Renal pelvis (tissue), 12 donors: ENCODE measurements at places on chromosomes 13 and 19.

- DNase-seq: no peak
These were observed 1430.9 kb upstream of the MIR17HG start for GRCh38 chr13:89916551-89916950.

DNA sequence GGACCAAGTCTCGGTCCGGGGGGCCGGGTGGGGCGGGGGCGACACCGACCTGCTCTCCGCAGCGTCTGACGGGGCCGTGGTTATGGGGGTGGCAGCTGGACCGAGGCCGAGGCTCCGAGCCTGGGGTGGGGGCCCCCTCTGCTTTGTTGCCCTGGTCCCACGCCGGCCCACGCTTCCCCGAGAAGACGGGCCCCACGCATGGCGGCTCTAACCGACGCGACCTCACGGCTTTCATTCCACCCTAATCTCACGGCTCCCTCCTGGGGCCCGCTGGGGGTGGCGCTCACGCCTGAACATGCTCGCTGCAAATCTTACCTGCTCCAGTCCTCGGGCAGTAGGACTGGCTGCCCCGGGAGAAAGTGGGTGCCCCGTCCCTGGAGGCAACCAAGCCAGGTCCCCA is 14.8 kb upstream of the MISP start:
- DNase-seq: no peak

GRCh38 chr13:103349211-103349980 is 283.2 kb upstream of the SLC10A2 start:
- DNase-seq: no peak

GRCh38 chr13:76991432-76991795 is 467 bp upstream of the CLN5 start:
- DNase-seq: no peak

GRCh38 chr13:104936304-104936703 is 1599.2 kb downstream of the EFNB2 start:
- DNase-seq: no peak

DNA sequence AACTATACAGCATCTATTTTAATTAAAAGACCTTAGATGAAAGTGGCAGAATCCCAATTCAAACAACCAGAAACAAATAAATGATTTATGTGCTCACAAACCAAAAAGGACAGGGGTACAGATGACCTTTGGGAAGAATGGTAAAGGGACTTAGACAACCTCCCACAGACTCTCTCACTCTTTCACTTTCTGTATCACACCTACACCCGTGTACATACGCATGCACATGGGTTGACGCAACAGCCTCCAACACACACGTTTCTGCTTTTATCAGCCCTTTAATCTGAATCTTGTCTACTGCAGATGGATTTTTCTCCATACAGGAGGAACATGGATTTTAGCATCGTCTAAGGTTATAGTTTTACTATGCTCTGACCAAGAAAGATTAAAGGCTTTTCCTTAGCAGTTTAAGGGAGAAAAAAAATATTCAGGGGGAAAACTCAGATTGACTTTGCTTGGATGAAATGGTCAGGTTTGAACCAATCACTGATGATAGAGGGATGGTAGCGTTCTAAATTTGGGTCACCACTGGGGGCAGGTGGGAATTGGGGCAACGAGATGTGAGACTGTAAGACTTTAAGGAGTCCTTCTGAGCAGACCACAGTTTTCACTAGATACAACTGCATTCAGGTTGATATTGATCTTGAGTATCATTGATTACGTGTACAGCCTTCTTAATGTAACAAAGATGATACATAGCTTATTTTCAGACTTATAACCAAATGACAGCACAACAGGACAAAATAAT is 166.1 kb downstream of the ITGBL1 start:
- DNase-seq: no peak

DNA sequence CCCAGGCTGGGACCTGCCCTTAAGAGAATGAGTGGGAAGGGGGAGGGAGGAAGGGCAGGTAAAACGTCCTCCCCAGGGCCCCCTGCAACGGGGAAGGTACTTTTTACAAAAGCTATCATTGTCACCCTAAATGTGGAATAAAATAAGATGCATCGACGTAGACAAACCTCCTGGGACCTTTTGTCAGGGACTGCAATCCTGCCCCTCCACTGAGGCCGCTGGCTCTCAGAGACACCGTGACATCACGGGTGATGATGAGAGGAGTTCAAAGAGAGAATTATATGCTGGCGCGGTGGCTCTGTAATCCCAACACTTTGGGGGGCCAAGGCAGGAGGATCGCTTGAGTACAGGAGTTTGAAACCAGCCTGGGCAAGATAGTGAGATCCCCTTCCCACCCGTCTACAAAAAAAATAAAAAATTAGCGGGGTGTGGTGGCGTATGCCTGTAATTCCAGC is 1.8 kb upstream of the MYBPC2 start:
- no peak for DNase-seq

DNA sequence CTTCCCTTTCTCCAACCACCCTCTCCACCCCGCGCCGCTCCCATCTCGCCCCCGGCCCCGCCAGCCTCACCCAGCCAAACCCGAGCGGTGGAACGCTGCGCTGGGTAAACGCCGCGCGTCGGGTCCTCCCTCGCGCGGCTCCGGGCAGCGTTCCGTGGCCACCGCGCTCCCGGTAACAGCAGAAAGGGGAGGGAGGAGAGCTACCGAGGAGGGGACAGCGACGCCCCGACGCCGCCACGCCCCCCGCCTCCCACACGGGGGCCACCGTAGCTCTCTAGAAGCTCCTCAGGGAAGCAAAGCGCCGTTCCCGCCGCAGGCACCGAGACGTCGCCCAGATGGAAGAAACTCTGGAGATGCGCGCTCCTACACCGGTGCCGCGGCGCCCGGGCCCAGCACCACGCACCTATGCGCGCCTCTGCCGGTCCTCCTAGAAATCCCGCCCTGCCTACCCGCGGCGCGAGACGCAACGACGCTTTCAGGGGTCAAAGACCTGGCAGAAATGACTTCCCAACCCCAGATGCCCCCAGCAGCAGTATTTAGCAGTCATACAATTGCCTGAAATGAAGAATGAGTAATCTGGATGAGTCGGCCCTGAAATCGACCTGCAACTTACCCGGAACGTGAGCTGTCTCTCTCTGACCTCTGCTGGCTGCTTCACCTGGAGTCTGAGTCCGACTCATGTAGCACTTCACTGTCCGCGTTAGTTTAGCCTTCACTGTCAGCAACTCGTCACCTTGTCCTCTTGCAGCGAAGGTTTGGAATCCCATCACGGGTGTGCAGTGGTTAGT is at the start of gene RUBCNL:
Gene RUBCNL (minus strand): TSS at position 189 of the 788 bp plus-strand sequence. CDS start 14,777 bp downstream, outside the sequence.
- no peak for DNase-seq

DNA sequence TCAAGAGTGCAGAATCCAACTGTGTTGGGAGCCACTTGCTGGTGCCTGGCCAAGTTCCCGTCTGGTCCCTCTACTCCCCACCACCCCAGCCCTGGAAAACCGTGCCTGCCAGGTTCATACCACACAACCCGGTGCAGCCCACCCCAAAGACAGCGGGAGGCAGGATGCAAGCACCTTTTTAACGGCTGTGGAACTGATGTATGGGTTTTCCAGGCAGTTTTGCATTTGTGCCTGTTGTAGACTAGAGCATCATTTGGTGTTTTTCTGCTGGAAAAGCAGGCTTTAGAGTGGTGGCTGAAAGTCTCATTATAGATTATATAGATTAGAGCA is 13.5 kb downstream of the TFDP1 start:
- no peak for DNase-seq

- DNase-seq: no peak
These were observed 219.9 kb downstream of the COG6 start for GRCh38 chr13:39875111-39875987.

DNA sequence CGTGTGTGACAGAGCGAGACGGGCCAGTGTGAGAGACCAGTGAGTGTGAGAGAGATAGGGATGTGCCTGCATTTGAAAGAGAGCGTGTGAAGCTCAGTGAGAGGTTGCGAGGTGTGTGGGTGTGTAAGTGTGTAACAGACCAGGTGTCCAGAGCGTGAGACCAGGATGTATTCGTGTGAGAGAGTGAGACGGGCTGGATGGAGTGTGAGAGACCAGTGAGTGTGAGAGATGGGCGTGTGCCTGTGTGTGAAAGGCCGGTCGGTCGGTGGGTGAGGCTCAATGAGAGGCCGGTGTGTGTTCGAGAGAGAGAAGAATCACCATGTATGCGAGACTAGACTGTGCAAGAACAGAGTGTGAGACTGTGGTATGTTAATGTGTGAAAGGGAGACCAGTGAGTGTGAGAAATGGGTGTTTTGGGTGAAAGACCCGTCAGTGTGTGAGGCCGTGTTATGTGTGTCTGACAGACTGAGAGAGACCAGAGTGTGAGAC is 679 bp downstream of the ZNF471 start:
- DNase-seq: no peak

DNA sequence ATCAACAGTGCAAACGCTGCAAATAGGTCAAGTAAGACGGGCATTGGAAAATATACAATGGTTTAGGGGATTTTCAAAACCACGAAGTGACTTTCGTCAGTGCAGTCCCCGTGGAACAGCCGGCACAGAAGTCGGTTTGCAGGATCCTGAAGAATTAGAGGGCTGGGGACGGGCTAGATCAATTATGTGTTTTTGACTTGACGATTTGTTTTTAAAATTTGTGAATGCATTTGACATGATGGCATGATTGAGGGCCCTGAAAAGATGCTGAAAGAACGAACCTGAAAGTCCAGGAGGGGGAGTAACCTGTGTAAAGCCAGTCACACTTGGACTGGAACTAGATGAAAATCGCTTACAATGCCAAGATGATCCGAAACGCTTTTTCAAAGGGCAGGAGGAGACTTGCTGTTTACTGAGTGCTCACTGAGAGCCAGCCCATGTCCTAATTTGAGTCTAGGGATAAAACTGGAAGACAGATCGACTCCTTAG is 8.9 kb upstream of the DGKH start:
- DNase-seq: no peak

DNA sequence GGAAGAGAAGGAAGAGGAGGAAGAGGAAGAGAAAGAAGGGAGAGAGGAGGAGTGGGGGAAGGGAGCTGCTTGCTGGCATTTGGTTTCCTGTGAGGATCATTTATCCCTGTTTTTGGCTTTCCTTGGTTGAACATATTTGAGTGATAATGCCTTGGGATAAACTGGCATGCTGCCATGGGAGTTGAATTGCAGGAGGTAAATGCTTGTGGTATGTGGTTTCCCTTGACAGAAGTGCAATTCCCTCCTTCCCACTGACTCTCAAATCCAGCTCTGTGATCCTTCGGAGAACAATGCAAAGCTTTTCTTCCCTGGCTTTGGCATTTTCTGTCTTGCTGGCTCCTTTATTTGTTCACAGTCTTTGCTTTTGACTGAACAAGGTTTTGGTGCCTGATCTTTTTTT is 27.2 kb upstream of the CBY2 start:
- peak; percentile 29 for DNase-seq

DNA sequence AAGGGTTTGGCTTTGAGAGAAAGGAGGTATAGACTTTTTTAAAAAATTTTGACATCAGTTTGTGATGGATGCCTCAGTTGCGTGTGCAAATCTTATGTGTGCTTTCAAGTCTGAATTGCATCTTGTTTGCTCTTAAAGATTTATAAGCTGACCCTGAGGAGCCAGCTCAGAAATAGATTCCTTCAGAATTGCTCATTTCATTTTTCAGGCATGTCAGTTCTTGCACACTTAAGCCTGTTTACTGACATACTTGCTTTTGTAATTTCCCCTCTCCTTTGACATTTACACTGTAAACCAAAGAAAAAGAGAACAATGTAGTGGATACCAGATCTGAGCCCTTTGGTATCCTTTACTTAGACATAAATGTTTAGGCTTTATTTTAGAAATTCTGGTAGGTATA is 87.6 kb downstream of the RNF17 start:
- no peak for DNase-seq

DNA sequence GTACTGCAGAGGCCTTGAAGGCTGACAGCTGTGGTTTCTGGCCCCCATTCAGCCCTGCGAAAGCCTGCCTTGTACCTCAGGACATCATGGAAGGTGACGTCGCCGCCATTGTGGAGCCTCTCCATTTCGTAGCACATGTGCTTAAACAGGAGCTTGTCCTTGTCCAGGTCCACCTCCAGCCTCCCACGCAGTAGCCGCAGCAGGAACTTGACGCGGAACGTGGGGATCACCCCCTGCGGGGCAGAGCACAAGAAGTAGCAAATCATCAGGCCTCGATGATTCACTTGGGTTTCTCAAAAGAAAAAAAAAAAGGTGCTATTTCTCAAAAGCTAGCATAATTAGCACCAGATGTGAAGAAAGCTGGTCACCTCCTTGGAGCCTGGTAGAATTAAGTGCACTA is 351.0 kb downstream of the NALCN start:
- no peak for DNase-seq

- no peak for DNase-seq
These were observed 64.2 kb upstream of the UQCRFS1 start for GRCh38 chr19:29277102-29277501.

DNA sequence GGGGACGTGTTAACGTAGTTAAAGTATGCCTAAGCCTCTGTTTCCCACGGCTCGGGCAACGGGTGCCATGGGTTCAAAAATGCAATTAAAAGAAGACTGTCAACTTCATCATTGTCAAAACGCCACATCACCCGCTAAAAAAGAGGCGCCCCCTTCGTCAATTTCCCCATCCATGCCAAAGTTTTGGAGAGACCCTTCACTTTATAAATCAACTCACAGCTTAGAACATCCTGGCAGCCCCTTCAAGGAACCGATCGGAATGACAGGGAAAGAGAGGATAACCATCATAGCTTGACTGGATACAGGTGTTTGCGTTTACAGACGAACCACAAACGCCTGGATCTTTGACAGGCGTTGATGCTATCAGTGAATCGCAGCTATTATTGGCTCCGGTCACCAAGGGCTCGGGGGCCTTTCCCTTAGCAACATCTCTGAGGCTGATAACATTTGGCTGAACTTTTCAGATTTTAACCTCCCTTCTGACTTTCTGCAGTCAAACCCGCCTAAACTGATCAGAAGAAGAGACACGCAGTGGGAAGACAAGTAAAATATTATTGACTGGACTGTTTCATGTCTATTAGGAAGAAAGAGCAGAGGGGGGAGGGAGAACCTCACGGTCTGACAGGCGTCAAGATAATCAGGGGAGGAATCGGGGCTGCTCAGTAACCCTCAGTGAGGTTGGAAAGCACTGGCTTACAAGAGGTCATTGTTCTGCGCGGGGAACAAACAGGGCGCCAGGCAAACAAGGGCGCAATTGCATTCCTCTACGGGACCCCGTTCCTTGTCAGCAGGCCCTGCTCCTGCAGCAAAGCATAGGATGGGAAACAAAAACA is 322.5 kb upstream of the ZNF507 start:
- DNase-seq: no peak

DNA sequence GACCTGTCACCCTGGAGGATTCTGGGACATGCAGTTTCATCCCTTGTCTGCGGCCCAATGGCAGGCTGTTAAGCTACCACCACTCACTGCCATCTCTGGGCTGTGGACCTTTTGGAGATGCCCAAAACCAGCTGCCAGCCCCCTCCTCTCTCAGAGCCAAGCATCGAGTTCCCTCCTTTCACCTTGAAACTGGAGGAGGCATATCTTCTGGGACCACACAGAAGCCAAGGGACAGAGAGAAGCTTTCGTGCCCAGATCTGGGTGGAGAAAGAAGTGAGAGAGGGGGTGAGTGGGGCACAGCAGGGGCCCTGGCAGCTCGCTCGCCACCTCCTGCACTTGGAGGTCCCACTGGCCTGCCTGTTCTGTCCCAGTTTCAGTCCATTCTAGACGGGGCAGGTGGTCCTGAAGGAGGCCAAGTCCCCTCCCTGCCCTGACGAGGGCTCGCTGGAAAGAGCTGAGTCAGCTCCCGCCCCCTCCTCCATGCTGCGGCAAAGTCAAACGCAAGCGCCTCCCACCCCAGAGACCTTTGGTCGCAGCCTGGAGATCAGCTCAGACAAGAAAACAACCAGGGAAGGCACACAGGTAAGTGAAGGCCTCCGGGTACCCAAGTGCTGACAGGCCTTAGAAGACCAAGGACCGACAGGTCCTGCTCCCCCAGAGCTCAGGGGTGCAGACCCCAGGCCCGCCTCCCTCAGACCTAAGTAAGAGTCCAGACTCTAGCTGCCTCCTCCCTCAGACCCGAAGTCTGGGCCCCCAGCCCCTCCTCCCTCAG is 3.8 kb downstream of the BCAT2 start:
- DNase-seq: no peak
